ENCODE measurements at places on chromosomes 6 and 20.

- no peak for DNase-seq
Measured at GRCh38 chr6:100261486-100261885, 203.2 kb downstream of the SIM1 start.

GRCh38 chr6:403659-404655, 12.4 kb downstream of the IRF4 start:
- DNase-seq: no peak

- peak; percentile 96 for DNase-seq
Measured at GRCh38 chr6:57316581-57317059, 810 bp upstream of the PRIM2 start.

DNA sequence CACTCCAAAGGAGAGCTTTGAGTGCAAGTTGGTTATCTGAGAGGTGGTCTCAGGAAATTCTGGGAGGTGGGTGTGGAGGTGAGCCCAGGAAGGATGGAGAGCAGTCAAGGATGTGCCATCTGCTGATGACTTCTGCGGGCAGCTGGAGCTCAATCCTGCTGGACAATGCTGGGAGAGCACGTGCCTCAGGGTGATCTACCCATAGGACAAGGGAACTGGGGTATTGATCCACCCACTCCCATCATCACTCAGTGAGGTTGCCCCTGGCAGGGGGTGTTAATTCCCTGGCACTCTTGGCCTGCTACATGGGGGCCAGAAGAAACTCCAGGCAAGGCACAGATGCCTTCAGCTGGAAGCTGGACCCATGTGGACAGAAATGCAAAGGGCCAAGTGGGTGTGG, 7.1 kb upstream of the ZBP1 start:
- DNase-seq: no peak

DNA sequence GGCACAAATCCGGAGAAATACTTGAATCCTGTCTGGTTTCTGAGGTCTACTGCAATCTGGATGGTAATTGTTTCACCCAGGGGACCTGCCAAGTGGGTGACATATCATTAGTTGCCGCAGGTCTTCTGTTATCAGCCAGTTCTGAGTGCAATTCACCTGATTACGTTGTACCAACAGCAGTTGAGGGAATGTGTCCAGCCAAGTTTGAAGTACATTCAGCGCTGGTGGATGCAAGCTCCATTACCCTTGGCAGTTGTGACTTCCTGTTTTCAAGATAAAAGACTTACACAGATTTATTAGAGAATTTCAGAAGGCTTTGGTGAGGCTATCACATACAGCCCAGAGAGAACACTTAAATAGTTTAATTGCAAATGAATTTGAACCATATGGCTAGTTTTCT, 42.8 kb downstream of the FNDC1 start:
- DNase-seq: peak; percentile 13

GRCh38 chr6:138504764-138505689, 5.7 kb upstream of the NHSL1 start:
- no peak for DNase-seq

- peak; percentile 8 for DNase-seq
Measured at GRCh38 chr20:16007962-16008361, 565.3 kb downstream of the KIF16B start.

DNA sequence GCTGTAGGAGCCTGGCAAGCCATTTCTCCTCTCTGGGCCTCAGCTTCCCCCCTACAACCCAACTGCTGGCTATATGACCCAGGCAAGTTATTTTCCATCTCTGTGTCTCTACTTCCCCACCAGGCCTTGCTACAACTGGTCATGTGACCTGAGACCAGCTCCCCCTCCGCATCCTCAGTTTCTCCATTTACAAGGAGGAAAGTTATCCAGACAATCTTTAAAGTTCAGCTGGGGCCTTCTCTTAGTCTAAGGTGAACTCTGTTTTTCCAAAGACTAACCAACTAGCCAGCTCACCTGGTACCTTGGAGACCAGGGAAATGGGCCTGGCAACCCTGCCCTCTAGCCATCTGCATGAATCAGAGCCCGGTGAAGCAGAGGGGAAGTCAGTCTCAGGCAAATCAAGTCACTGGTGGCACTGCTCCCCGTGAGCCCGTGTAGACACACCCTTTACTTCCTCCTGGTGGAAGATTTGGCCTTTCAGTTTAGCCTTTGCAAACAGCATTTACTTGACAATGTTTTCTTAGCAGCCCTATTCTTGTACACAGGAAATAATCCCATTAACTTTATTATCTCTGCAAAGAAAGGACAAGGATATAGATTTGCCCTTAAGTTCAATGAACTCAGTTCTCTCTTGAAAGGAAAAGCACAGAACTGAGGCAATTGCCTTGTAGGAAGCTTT, 157.7 kb downstream of the VEGFA start:
- DNase-seq: no peak

- peak; percentile 42 for DNase-seq
Measured at GRCh38 chr6:112910256-112910655, 563.1 kb downstream of the RFPL4B start.

- no peak for DNase-seq
Measured at GRCh38 chr6:133682506-133683307, 206.2 kb upstream of the TCF21 start.

DNA sequence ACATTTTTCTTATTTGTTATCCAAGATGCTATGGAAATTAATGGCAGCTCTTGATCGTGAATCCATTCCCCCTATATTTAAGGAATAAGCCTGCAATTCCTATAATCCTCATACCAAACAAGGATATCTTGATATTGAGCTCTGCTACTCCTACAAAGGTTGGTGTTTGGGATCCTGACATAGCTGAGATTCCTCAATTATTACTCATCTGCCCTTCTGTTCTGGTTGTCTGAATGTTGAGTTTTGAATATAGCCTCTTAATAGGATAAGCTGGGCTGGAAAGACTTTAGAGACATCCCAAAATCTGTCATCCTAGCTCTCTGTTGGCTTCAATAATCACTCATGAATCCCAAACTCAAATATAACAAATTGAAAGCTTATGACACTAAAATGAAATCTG, 49.9 kb downstream of the CLIC5 start:
- DNase-seq: peak; percentile 72

- DNase-seq: no peak
Measured at GRCh38 chr20:43723186-43723585, 3.6 kb downstream of the GTSF1L start.

DNA sequence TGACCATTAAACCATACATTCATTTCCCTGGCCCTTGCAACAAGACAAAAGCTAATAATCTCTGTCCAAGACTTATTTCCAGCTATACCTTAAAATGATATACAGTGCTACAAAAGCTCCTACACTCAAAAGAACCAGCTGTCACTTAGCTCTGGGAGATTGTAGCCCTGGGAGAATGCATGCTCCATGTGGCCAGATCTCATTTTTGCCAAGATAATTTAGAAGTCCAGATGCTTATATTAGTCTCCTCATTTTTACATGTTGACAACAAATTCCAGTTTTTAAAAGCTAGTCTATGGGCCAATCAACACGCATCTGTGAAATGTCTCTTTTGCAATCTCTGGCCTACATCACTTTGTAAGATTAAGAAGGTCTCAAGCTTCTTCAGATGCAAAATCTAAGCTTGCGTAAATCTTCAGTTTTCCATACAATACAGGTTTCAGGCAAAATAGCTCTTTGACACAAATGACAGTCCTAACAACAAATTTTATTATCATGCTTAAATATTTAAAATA, 27.1 kb downstream of the TASP1 start:
- no peak for DNase-seq

- DNase-seq: peak; percentile 12
Measured at GRCh38 chr6:107662333-107662732, 161.8 kb downstream of the SCML4 start.

DNA sequence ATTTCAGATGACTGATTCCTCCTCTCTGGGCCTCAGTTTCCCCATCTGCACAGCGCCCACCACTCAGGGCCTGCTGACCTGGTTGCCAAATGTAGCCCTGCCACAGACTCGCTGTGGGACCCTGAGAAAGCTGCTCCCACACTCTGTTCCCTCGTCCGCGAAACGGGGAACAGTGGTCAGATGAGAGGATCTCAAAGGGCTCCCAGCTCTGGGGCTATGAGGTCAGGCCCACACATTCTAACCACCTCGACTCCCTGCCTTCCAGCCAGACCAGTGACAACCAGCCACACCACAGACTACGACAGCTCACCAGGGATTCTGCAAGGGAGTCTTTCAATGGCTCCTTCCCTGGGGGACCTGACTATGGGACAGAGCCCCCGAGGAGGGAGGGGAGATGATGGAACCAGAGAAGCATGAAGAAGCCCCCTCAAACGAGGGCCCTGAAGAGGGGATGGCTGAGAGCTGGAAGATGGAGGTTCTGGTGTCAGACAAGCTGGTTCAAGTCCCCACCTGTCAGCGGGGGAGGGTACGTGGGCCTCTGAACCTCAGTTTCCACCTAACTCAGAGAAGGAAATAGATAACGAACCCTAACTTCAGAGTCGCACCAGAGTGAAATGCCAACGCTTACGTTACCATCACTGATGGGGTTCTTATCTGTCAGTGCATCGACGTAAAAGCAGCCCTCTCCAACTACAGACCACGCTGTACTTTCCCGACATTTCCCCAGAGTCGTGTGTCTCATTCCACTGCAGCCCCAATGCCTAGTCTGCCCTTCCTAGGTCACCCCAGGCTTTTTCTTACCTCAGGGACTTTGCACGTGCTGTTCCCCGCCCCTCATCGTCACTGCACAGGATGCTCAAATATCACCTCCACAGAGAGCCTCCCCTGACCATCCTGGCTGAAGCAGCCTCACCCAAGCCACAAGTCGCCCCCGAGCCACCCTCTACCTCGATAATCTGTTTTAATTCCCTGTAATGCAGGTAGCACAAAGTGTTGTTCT, 60.5 kb downstream of the PREX1 start:
- DNase-seq: no peak

- no peak for DNase-seq
Measured at GRCh38 chr6:137000825-137001224, 43.9 kb downstream of the IL20RA start.

DNA sequence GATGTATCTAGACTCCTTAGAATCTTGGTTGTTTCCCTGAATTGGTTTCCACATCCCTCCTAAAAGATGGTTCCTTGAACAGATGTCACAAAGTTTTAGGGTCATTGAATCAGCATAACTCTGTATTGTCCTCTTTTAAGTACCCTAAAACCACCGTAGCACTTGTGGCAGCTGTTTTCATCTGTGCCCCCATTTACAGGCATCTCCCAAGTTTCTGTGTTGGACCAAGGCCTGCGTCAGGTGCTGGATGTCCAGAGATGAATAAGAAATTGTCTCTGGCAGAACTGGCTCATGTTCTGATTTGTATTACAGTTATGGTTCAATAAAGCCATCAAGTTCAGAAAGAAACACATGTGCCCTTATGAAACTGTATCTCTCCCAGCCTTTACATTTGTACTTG, 48.3 kb downstream of the CTNNBL1 start:
- no peak for DNase-seq

GRCh38 chr6:138468320-138469015, 30.8 kb downstream of the NHSL1 start:
- DNase-seq: peak; percentile 78

DNA sequence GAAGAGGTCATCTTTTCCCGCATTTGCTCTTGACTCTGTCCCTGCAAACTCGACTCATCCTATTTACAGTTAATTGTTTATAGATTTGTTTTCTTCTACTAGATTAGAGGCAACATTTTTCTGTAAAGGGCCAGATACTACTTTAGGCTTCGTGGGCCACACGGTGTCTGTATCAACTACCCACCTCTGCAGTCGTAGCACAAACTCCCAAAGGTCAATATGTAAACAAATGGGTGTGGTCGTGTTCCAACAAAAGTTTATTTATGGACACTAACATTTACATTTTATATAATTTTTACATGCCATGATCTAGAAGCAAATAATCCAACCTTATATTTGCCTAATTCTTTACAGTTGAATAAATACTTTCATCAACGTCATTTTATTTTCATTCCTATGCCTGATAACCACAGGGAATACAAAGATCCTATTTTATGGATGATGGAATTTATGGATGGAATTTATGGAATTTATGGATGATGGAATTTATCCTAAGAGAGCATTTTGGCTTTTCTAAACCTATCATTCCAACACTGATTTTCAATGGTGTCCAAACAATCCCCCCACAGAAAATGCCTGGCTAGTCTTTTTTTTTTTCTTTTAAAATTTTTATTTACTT, 232.8 kb downstream of the MYLK4 start:
- DNase-seq: no peak

- DNase-seq: peak; percentile 78
Measured at GRCh38 chr6:97394160-97394748, 111.2 kb upstream of the MMS22L start.

GRCh38 chr6:109295109-109295773, 87.0 kb downstream of the CD164 start:
- DNase-seq: no peak

- no peak for DNase-seq
Measured at GRCh38 chr6:158152659-158153058, 15.4 kb downstream of the SERAC1 start.

GRCh38 chr6:166478782-166479592, 96.2 kb upstream of the MPC1 start:
- no peak for DNase-seq

DNA sequence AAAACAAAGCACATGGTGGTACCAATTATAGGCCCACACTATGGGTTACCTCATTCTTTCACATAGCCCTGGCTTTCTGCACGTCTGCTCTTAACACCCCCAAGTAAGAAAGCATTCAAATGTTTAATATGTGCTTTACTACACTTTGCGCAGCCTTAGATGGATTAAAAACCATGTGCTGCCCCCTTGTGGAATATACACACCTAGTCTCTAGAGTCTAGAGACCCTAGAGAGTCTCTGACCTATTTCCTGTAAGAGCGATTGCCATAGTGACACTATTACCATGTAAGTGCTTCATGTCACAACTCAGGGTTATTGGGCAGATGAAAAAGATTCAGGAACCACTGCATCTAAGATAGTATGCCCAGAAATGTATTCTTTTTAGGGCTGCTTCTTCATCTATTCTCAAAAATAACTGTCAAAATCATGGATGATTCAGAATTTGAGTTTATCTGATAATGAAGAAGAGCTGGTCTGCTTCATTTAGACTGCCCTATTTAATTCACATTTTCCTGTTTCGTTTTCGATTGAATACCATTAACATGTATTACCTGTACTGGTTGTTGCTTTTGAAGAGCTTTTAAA, 186.3 kb downstream of the ADGB start:
- peak; percentile 63 for DNase-seq

- no peak for DNase-seq
Measured at GRCh38 chr20:42100137-42100704, 482.0 kb upstream of the CHD6 start.

Measured in choroid plexus epithelial cell (primary cell).